Mammary microvascular endothelial cell (primary cell): ENCODE measurements at places on chromosomes 6 and 20. TPM values are rescaled to one million over a fixed set of nuclear protein-coding genes. Genes with fewer than 3 reads are reported as not detected.

The TBX18 gene
- total RNA-seq, result 0.25 and 1.1 TPM in 2 replicates

The SNAP25 gene
- total RNA-seq, result 0.20 and 0.73 TPM in 2 replicates

The RAB44 gene
- total RNA-seq, result 0.07 and 0.10 TPM in 2 replicates

The MYLK2 gene
- total RNA-seq, result 1.4 and 2.7 TPM in 2 replicates

The ADGRF1 gene
- 0.60 TPM in 1 of 2 replicates, not detected in the other for total RNA-seq

The ILRUN gene
- 34.4 and 37.7 TPM in 2 replicates for total RNA-seq

The LRRC73 gene
- not detected in 2 replicates for total RNA-seq

The SLC4A11 gene
- total RNA-seq, result 3.1 TPM in 2 replicates

The SLC44A4 gene
- 0.30 and 0.33 TPM in 2 replicates for total RNA-seq

The BPIFB2 gene
- total RNA-seq, result not detected in 2 replicates

The SNX21 gene
- 11.6 and 27.0 TPM in 2 replicates for total RNA-seq

The PEX7 gene
- 4.5 and 7.4 TPM in 2 replicates for total RNA-seq

The SPATA25 gene
- total RNA-seq, result 1.3 TPM in 1 of 2 replicates, not detected in the other

The TNF gene
- 0.20 TPM in 1 of 2 replicates, not detected in the other for total RNA-seq

The NOTCH4 gene
- 89.3 and 98.6 TPM in 2 replicates for total RNA-seq

The BTN1A1 gene
- not detected in 2 replicates for total RNA-seq

The GPRC6A gene
- not detected in 2 replicates for total RNA-seq

The GSTA3 gene
- not detected in 2 replicates for total RNA-seq

The TINAG gene
- total RNA-seq, result not detected in 2 replicates

The RUNX2 gene
- total RNA-seq, result 0.69 TPM in 1 of 2 replicates, not detected in the other

The FOXP4 gene
- total RNA-seq, result 1.9 and 2.6 TPM in 2 replicates
